Cortex of kidney (tissue), 1 donor: ENCODE measurements at places on chromosomes 2 and 18.

- no peak for DNase-seq
These were observed 72.2 kb downstream of the PLB1 start for GRCh38 chr2:28568036-28568435.

DNA sequence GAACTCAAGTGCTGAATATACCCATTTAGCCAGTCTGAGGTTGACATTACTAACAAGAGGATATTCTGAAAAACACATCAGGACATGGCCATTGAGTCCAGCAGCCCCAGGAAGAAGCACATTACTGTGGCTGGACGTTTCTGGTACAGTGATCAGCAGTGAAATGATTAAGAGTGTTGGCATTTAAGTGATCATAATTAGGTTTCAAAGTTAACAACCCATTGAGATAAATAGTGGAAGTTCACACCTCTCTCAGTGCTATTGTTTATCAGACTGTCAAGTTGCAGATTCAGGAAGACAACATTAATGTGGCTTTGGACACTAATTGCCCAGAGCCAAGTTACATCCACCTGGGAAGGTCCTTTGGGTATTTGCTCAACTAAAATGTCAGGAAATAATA is 139.5 kb upstream of the GAREM1 start:
- DNase-seq = no peak

- no peak for DNase-seq
These were observed 102.1 kb downstream of the LRP2 start for GRCh38 chr2:169260246-169260645.

- DNase-seq = no peak
These were observed 13.4 kb upstream of the HRH4 start for GRCh38 chr18:24446953-24447538.
